Glutamatergic neuron (in vitro differentiated cells): ENCODE measurements at places on chromosomes 6 and 20.

- no peak for DNase-seq
These were observed 266.2 kb downstream of the TENT5A start for GRCh38 chr6:81486234-81486633.

- DNase-seq: no peak
These were observed 119.6 kb upstream of the EDN1 start for GRCh38 chr6:12170351-12171092.

GRCh38 chr20:42924215-42924614 is 265.5 kb downstream of the PTPRT start:
- no peak for DNase-seq

GRCh38 chr20:17936761-17937732 is 31.5 kb downstream of the SNX5 start:
- no peak for DNase-seq

- peak; percentile 81 for DNase-seq
These were observed 34.4 kb upstream of the FNDC1 start for GRCh38 chr6:159134701-159135364.

DNA sequence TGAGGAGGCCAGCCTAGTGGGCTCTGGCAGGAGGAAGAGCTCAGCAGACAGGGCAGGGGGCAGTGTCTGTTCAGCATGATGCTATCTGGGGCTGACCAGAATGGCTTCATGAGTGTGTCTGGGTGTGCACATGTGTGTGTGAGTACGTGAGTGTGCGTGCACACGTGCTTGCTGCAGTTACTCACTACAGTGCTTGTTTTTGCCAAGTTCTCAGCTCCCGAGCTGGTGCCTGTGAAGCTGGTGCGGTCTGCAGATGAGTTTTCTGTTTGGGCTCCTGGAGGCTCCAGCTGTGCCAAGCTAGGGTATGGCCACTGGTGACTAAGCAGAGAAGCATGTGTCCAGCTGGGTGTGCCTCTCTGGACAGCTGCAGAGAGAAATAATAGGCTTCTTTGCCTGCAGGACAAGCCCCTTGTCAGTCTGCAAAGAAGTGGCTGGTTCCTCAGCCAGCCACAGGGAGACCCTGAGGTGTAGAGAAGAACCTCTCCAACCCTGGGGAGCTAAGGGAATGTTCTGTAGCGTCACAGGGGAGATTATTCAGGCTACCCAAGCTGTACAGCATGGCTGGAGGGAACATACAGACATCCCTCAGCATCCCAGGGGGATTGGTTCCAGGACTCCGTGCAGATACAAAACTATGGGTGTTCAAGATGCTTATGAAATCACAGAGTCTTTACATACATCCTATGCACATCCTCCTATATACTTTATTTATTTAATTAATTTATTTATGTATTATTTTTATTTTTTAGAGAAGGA is 40.2 kb upstream of the FAM50B start:
- no peak for DNase-seq

- no peak for DNase-seq
These were observed 508.6 kb downstream of the UTRN start for GRCh38 chr6:144793744-144794143.

- no peak for DNase-seq
These were observed 94.0 kb upstream of the MCHR2 start for GRCh38 chr6:100088009-100088408.

- no peak for DNase-seq
These were observed 11.8 kb upstream of the AP5S1 start for GRCh38 chr20:3808544-3808943.

- no peak for DNase-seq
These were observed 13.4 kb upstream of the GMNN start for GRCh38 chr6:24761193-24761835.

- no peak for DNase-seq
These were observed 56.1 kb downstream of the ADAT2 start for GRCh38 chr6:143394389-143394788.

DNA sequence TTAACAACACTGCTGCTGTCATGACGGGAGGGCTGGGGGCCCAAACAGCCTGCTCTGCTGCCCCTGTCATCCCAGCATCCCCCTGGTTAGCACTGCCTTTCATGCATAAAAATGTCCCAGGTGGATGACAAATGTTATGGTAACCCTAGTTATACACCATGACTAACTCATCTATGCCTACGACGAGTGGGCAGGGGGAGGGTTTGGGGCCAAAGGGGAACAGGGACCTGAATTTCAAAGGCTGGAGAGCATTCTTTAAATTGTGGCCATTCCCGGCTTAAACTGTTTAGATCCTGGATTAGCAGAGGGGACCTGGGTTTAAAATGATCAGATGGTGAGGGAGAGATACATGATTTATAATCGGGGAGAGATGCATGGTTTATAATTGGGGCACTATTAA is 24.4 kb downstream of the GNAS-AS1 start:
- no peak for DNase-seq

- DNase-seq: no peak
These were observed 237.5 kb downstream of the CD83 start for GRCh38 chr6:14354919-14355572.

DNA sequence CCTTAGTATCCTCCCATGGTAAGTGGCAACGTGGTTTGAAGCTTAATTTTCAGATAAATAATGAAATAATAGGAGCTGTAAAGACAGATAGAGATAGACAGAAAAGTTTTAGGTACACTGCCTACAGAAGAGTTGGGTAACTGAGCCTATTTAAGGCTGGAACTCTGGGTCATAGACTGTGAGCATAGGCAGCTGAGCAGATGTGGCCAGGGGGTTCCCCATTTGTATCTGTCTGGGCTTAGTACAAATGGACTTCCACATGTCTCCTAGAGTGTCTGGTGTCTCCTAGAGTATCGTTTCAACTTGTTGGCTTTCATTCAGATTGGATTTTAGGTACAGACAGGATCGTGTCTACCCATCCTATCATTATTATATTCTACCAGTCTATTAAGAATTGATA is 649.8 kb downstream of the DHX35 start:
- no peak for DNase-seq

DNA sequence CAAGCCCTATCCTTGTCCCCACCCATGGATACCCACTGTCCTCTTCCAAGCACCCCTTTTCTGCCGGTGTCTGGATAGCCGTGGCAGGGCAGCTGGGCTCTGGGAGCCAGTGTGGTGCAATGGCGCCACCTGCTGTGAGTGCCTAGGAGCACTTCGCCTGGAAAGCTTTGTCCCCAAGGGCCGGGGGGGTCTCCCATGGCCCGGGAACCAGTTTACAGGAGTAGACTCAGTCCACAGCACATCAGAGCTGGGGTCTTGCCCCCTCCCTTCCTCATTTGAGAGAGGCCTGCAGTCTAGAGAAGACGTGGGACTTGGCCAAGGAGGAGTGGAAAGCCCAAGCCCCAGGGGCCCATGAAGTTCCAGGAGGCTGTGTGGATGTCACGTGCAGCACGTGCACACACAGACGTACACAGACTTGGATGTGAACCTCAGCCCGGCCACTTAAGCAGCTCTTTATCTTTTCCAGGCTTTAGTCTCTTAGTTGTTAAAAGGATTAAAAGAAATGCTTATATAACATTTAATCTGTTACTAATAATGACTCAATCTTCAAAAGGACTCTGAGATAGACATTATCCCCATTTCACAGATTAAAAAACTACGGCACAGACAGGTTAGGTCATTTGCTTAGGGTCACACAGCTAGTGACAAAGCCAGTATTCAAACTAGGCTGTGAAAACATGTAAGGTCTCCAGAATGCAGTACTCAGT is 40.9 kb upstream of the CDH22 start:
- peak; percentile 89 for DNase-seq

GRCh38 chr20:56207656-56208055 is 40.9 kb upstream of the MC3R start:
- no peak for DNase-seq

DNA sequence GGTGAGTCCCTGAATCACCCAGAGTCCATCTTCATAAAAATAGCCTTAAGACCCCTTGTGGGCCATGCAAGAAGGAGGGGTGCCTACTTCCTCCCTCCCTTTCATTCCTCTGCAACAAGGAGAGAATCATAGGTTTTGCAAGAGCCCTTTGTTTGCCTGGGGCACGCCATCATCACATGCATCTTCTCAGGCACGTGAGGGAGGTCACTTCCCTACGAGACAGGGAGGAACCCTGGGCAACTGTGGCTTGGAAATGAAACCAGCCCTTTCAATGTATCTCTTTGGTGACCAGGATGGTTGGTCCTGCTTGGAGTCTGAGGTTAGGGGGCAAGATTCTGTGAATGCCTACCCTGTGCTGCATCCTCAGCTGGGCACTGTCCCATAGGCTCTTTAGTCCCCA is 194.8 kb downstream of the MAFB start:
- DNase-seq: no peak

- no peak for DNase-seq
These were observed 112.8 kb downstream of the TBX18 start for GRCh38 chr6:84651583-84651982.

- no peak for DNase-seq
These were observed 70.4 kb upstream of the XRN2 start for GRCh38 chr20:21232546-21233280.

DNA sequence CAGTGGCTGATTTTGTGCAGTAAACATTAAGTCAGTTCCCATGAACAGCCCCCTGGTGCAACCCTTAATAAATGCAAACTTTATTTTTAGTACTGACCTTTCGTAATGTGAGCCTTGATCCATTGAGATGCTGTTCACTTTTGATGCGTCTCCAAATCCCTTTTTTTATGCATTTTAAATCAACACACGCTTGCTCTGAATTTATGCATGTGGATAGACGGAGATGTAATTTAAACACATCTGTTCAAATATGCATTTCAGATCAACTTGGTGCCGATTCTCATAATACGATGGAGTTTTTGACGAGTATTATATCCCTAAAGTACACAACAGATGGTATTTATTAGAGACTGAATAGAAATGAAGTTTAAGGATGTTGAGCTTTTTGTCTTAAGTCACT is 505.7 kb downstream of the CDKAL1 start:
- DNase-seq: no peak

DNA sequence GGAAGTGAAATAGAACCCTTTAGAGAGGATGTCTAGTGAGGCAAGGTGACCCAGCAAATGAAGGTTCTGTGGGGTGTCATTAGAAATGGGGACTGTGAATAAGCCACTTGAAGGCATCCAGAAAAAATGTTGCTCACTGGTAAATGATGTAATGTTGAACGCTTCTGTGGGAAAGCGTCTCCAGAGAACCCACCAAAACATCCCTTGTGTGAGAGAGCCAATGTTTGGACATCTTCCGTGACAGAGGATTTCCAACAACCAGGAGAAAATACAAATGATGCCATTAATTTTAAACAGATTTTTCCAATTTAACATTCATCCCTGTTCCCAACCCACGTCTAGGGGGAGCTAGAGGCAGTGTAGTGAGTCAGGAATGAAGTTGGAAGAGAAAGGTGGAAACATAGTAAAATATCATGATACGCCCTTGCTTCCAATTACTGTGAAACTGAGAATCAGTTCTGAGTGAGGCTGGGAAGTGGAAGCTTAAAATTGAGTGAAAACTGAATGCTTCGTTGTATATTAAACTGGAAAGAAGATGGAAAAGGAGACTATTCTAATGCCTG is 584.2 kb downstream of the CD109 start:
- no peak for DNase-seq

GRCh38 chr20:45459606-45460005 is 9.9 kb upstream of the WFDC2 start:
- DNase-seq: no peak

DNA sequence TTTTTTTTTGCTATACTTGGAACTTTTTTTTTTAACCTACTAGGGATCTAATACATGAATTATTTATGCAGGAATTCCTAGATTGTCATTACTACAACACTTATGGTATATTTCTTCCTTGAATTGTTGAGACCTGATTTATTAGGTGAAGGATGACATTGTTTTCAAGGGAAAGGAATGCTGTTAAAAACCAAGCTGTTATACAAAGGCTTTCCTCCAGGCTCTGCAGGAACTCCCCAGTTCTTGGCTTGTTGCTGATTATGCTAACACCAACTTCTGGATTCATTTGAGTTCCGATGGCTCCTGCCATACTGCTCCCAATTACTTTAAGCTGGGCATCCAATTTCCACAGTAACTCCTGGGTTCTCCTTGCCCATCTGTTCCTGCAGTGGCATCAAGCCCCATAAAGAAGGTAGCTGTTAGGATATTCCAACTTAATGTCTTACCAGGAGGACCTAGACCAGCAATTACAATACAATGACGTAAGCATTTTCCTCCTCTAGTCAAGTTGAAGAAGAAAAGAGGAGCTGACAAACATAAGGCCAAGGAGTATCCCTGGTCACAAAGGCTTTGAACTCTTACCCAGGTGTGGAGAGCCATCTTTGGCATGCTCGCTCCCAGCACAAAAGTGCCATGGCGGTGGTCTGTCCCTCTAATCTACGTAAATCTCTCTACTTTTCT is 215.9 kb upstream of the AGPAT4 start:
- no peak for DNase-seq

DNA sequence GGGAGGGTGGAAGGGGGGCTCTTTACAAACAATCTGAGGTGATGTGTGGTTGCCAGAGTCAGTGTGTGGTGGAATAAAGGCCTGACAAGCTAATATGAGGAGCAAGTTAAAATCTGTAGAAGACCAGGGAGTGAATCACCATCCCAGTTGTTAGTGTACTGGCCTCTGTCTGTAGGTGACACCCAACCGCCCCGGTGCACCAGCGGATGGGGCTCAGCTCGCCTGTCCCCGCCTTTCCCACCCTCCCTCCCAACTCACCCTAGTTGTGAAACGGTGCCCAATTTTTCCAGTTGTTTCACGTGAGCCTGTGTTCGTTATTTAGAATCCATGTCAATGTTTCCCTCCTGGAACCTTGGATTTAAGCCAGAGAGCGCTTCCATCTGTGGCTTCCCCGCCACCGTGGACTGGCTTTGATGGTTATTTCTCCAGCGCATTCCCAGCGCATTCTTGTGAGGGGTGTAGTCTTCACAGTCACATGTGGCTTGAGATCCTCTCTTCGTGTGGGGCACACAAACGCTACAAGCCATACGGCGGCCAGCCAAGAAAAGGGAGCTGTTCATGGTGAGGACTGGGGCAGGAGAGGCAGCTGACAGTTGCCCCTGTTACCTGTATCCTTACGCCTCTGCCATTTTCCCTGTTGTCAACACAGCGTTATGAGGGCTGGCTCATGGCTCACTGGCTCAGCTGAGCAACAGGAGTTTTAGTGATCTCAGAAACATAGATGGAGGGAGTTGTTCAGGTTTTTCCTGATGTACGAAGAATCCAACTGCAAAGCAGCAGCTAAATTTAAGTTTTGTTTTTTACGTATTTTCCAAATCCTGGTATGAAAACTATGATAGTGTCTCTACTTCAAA is 137.6 kb downstream of the ZDHHC14 start:
- no peak for DNase-seq

DNA sequence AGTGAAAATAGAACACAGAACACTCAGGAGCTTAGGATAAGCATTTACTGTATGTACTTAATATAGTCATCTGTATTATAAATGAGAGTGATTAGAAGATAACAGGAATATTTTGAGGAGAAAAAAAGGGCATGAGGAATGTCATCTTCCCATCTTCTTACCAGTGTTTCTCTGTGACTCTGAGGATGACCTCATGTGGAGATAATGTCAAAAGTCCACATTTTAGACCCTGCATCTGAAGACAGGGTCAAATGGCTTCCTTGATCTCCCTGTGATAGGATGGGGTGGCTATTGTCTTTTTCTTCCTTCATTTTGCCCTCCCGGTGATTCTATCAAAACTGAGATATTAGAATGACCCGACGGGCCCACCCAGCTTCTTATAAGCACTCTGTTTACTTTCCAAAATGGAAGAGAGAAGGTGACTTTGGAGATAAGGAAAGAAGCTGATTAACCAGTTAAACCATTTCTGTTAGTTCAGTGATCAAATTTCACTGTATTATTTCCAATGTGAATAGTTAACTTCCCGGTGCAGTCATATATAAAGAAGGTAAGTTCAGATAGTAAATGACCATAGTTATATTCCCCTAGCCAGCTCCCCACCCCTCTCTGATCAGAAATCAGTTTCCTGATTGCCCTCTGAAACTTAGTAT is 115.7 kb upstream of the SALL4 start:
- no peak for DNase-seq

GRCh38 chr6:101116337-101116736 is 235.2 kb upstream of the ASCC3 start:
- peak; percentile 33 for DNase-seq
